NCI-H446 (cell line): ENCODE measurements at places on chromosomes 5 and 9.

- DNase-seq: no peak
Observed at GRCh38 chr9:113888336-113888735, 12.2 kb downstream of the ZNF618 start.

DNA sequence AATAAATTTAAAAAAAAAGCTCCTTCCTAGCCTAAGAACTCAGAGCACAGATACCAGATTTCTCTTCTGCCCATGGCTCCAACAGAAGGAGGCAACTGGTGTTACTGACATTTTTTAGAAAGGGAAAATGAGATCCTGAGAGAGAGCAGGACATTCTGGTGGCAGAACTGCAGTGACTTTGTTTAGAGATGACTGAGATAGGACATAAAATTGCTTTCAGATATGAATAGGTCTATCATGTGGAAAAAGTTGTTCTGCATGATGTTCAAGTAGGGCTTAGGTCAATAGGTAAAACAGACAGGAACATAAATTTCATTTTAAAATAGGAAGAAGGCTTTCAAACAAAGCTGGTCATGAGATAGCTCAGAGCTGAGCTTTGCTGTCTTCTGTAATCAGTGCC lies 49.6 kb downstream of the NIPAL4 start:
- DNase-seq: no peak

GRCh38 chr9:131661568-131662288 lies 78.1 kb downstream of the RAPGEF1 start:
- no peak for DNase-seq

DNA sequence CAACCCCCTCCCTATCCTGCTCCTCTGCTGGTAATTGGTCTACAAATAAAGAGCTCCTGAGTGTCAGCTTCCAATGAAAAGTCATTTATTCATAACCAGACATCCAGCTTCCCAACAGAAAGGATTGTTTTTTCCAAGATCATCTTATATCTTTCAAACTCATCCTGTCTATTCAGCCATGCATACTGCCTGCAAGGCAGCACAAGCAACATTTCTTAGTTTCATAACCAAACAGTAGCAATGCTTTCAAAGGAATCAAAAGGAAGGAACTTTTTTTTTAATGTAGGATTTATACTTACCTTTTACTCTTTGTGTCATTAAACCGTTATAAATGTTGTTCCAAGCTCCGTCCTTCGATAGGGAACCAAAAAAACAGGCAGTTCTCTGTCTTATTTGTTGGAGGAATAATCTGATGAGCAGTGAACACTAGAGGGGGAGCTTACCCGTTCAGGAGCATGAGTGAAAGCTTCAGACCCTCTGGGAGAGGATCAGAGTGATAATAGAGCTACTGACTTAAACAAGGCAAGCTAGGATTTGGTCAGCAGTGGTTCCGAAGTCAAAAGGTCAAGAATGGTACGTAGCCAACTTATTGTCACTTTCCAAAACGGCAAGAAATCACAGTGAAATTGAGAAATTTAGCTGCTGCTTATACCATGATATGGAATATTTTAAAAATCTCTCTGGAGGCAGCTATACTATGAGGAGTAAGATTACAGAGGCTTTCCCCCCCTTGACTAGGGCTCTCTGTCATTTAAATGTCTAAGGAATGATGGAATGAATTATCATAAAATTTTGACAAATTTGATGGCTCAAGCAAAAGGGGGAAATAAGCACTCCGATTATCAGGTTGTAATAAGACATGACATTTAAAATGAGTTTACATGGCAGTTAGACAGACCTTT lies 892.9 kb downstream of the NR2F1-AS1 start:
- peak; percentile 8 for DNase-seq

- DNase-seq: no peak
Observed at GRCh38 chr5:8517456-8517855, 648.5 kb downstream of the MTRR start.

DNA sequence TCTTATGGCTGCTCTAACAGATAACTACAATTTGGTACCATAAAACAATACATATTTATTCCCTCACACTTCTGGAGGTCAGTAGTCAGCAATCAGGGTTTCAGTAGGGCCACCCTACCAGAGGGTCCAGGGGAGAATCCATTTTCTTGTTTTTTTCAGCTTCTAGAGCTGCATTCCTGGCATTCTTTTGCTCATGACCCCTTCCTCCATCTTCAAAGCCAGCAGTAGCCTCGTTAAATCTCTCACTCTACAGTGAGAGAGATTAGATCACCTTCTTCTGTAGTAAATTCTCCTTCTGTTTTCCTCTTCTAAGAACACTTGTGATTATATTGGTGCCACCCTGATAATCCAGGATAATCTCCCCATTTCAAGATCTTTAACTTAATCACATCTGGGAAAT lies 187.4 kb downstream of the RFK start:
- DNase-seq: no peak

- DNase-seq: no peak
Observed at GRCh38 chr5:65766175-65766574, 44.2 kb downstream of the NLN start.

GRCh38 chr5:132498152-132498551 lies 7.6 kb upstream of the IRF1 start:
- no peak for DNase-seq

- no peak for DNase-seq
Observed at GRCh38 chr5:160209917-160210316, 19.4 kb upstream of the FABP6 start.

- DNase-seq: no peak
Observed at GRCh38 chr5:1001406-1002270, 7.0 kb upstream of the NKD2 start.

GRCh38 chr5:154311362-154311761 lies 120.8 kb downstream of the GALNT10 start:
- DNase-seq: no peak
